ENCODE measurements at places on chromosomes 13 and 19. TPM values are rescaled to one million over a fixed set of nuclear protein-coding genes. Genes with fewer than 3 reads are reported as not detected.

Gene ZNF439
- total RNA-seq, result 7.2 TPM

Gene KLK1
- not detected for total RNA-seq

Gene LPAR2
- 3.5 TPM for total RNA-seq

Gene ZNF543
- total RNA-seq, result 10.9 TPM

Gene FAM216B
- total RNA-seq, result not detected

Gene MZT1
- total RNA-seq, result 10.2 TPM

Data from hair follicle dermal papilla cell (primary cell).